ENCODE measurements at places on chromosomes 11 and 22. TPM values are rescaled to one million over a fixed set of nuclear protein-coding genes. Genes with fewer than 3 reads are reported as not detected.

FAM180B gene
- total RNA-seq, result not detected

STIP1 gene
- 176 TPM for total RNA-seq

HBB gene
- not detected for total RNA-seq

NAALADL1 gene
- 4.3 TPM for total RNA-seq

ZC3H7B gene
- 76.2 TPM for total RNA-seq

SSTR3 gene
- total RNA-seq, result 3.4 TPM

APOA5 gene
- total RNA-seq, result not detected

JHY gene
- 3.7 TPM for total RNA-seq

SAA4 gene
- total RNA-seq, result not detected

OR8K1 gene
- total RNA-seq, result not detected

HORMAD2 gene
- total RNA-seq, result 0.43 TPM

AMOTL1 gene
- total RNA-seq, result 93.5 TPM

AKIP1 gene
- total RNA-seq, result 14.9 TPM

MMP1 gene
- 6.5 TPM for total RNA-seq

PICALM gene
- 149 TPM for total RNA-seq

ADM2 gene
- 10.2 TPM for total RNA-seq

PTPRCAP gene
- 1.1 TPM for total RNA-seq

ANGPTL5 gene
- total RNA-seq, result not detected

ZBED4 gene
- total RNA-seq, result 29.1 TPM
